ENCODE measurements at places on chromosomes 2 and 18. TPM values are rescaled to one million over a fixed set of nuclear protein-coding genes. Genes with fewer than 3 reads are reported as not detected.

IL1RN gene
- not detected for total RNA-seq

GRCh38 chr18:44594799-44595467, 85.8 kb upstream of the SETBP1 start:
- peaks cover 11% of the 10 kb centered on the region for H3K4me1 ChIP-seq
- H3K27ac ChIP-seq, result no peak overlapping the region
- H3K27me3 ChIP-seq, result no peaks in the 10 kb centered on the region

RTTN gene
- total RNA-seq, result 37.7 TPM

- no peaks in the 10 kb centered on the region for H3K4me1 ChIP-seq
- DNase-seq, result no peak
- H3K27me3 ChIP-seq, result no peaks in the 10 kb centered on the region
- no peak overlapping the region for H3K27ac ChIP-seq
Measured at GRCh38 chr2:3601561-3602271, 6.8 kb downstream of the COLEC11 start.

DNA sequence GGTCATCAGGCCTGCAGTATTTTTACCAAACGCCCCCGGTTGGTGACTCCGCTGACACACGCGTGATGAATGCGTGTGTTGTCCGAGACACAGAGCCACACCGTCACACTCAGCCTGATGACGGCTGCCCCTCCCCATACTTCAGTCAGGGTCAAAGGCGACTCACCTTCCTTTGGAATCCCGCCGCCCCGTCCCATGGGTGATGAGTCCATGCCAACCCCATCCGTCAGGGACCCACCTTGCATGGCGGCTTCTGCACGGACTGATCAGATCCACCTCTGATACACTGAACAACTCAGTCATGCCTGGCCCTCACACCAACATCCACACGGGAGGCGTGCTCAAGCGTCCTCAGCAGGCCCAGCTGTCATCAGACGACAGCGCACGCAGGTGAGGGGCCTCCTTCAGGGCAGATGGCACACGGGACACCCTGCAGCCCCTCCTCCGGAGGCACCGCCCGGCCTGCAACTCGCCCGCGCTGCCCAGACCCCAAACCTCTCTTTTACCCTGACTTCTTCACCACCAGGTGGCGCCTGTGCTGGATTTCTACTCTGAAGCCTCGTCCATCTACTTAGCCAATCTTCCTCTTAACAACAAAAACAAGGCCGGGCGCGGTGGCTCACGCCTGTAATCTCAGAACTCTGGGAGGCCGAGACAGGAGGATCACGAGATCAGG, 89.2 kb downstream of the ZNF516 start:
- DNase-seq, result no peak
- H3K4me1 ChIP-seq, result no peaks in the 10 kb centered on the region
- no peak overlapping the region for H3K27ac ChIP-seq
- no peaks in the 10 kb centered on the region for H3K27me3 ChIP-seq
- H3K4me3 ChIP-seq, result no peak overlapping the region

DNA sequence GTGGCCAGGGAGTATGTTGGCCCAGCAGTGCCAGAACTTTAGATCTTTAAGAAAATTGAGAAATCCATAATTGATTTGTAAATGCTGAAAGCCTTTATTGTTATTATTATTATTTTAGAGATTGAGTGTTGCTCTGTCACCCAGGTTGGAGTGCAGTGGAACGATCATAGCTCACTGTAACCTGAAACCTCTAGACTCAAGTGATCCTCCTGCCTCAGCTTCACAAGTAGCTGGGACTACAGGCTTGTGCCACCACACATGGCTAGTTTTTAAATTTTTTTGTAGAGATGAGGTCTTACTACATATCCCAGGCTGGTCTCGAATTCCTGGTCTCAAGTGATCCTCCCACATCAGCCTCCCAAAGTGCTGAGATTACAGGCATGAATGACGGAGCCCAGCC, 143.2 kb upstream of the CCDC68 start:
- DNase-seq, result no peak
- no peaks in the 10 kb centered on the region for H3K4me1 ChIP-seq
- no peak overlapping the region for H3K27ac ChIP-seq
- no peaks in the 10 kb centered on the region for H3K36me3 ChIP-seq
- no peaks in the 10 kb centered on the region for H3K27me3 ChIP-seq
- H3K4me3 ChIP-seq, result no peak overlapping the region

GRCh38 chr2:174259981-174260380, 11.6 kb upstream of the OLA1 start:
- DNase-seq, result no peak
- H3K4me1 ChIP-seq, result no peaks in the 10 kb centered on the region
- H3K27ac ChIP-seq, result no peak overlapping the region
- peaks cover 3% of the 10 kb centered on the region for H3K27me3 ChIP-seq
- H3K36me3 ChIP-seq, result no peaks in the 10 kb centered on the region

DNA sequence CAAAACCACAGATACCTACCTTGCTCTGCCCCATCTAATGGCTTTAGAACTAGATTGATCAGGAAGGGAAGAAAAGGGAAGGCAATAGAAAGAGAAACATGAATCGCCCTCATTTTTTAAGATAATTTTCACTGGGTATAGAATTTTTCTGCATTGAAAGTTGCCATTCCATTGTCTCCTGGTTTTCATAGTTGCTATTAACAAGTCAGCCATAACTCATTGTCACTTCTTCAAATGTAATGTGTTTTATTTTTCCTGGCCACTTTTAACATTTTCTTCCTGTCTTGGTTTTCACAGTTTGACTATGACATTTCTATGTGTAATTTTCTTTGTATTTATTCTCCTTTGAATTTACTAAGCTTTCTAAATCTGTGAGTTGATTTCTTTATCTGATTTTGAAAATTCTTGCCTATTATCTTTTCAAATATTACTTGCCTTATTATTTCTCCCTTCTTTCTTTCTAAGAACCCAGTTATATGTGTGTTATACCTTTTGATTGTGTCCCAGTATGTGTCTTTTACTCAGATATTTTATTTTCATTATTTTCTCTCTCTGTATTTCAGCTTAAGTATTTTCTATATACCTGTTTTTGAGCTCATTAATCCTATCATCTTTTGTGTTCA, 85.5 kb upstream of the GLI2 start:
- no peaks in the 10 kb centered on the region for H3K36me3 ChIP-seq
- no peak overlapping the region for H3K27ac ChIP-seq
- no peaks in the 10 kb centered on the region for H3K4me1 ChIP-seq
- no peaks in the 10 kb centered on the region for H3K27me3 ChIP-seq
- DNase-seq, result no peak

ANKRD44 gene
- 457 TPM for total RNA-seq

DNA sequence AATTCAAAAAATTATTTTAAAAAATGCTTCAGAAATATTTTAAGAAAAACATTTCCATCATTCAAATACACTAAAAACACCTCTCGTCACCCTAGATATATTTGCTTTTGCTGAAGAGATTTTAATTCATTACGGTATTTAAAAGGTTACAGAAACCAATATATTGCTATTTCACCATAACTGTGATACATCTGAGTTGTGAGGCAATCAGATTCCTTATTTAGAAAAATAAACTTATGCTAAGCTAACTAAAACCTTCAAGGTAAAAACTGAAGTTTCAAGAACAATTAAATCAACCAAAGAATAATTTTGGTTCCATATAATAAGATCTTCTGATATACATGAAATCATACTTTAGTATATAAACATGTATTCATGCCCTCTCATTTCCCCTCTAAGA, 32.8 kb downstream of the PELI1 start:
- peaks cover 18% of the 10 kb centered on the region for H3K36me3 ChIP-seq
- H3K27ac ChIP-seq, result no peak overlapping the region
- no peak overlapping the region for H3K4me3 ChIP-seq
- H3K4me1 ChIP-seq, result peaks cover 11% of the 10 kb centered on the region
- no peaks in the 10 kb centered on the region for H3K27me3 ChIP-seq
- DNase-seq, result no peak

DNA sequence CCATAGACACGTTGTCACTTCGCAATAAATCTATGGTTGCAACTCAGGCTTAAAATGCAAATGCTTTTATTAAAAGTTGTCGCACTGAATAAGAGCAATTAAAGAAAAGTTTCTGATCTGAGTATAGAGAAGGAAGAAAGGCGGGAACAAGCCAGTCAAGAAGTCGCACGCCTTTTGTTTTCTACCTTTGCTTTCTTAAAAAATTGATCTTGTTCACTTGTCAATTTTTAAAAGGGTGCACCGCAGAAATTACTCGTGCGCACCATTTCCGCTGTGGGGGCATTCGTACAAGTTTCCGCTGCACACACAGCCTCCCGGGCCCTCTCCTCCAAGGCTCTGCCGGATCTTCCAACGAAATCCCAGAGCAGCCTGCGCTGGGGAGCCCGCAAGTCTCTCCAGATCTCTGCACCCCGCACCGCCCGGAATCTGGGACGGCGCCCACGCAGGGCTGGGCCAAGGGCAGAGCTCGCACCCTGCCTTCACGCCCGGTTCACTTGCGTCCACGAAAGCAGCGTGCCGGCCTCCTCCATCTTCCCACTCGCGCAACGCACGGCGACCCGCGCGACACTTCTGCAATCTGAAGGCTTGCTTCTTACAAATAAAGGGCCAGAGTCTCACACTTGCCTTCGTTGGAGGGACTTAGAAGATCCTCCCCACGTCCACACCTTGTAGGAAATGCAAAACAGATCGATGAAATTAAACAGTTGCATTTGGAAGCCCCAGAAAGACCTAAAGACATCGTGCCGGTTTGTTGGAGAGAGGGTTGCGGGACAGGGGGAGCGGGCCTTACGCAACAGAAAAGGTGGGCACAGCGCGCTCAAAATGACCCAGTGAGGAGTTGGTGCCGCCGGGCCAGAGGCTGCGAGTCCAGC, 2.6 kb upstream of the SALL3 start:
- H3K4me3 ChIP-seq, result no peak overlapping the region
- peaks cover 2% of the 10 kb centered on the region for H3K27me3 ChIP-seq
- peaks cover 13% of the 10 kb centered on the region for H3K4me1 ChIP-seq
- DNase-seq, result no peak
- H3K36me3 ChIP-seq, result no peaks in the 10 kb centered on the region
- no peak overlapping the region for H3K27ac ChIP-seq

- no peak overlapping the region for H3K27ac ChIP-seq
- H3K27me3 ChIP-seq, result peaks cover 43% of the 10 kb centered on the region
- DNase-seq, result no peak
- no peaks in the 10 kb centered on the region for H3K36me3 ChIP-seq
- no peak overlapping the region for H3K4me3 ChIP-seq
- no peaks in the 10 kb centered on the region for H3K4me1 ChIP-seq
Measured at GRCh38 chr2:14633061-14633460, 544 bp downstream of the LRATD1 start.

- H3K27ac ChIP-seq, result no peak overlapping the region
- no peaks in the 10 kb centered on the region for H3K27me3 ChIP-seq
- no peak for DNase-seq
- H3K4me3 ChIP-seq, result no peak overlapping the region
Measured at GRCh38 chr2:180910831-180911665, 69.4 kb upstream of the UBE2E3 start.

DNA sequence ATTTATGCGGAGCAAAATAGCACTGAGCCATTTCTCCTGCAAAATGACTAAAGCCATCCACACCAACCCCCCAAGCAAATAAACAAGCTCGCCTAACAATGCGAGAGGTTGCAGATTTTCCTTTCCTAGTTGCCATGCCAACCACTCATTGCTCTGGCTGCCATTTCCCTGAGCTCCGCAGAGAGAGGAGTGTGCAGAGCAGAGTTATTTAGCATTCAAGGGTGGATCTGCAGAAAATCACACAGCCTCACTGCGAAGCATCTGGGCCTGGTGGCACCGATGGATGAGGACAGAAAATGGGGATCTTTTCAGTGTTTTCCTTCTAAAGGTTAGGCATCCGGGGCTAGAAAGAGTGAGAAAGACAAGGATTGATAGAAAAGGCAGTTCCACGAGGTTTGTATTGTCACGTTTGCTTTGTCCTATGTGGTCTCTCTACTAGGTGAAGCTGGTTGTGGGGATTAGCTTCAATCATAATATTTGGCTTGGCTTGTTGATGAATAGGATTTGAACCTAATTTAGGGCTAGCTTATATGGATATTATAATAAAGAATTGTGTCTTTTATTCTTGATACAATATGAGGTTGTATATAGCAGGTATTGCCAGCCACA, 110.2 kb upstream of the UNC80 start:
- H3K27me3 ChIP-seq, result no peaks in the 10 kb centered on the region
- no peak for DNase-seq
- no peak overlapping the region for H3K4me3 ChIP-seq
- no peaks in the 10 kb centered on the region for H3K36me3 ChIP-seq
- no peaks in the 10 kb centered on the region for H3K4me1 ChIP-seq
- H3K27ac ChIP-seq, result no peak overlapping the region

GRCh38 chr2:128361376-128362131, 42.9 kb upstream of the HS6ST1 start:
- no peaks in the 10 kb centered on the region for H3K27me3 ChIP-seq
- H3K27ac ChIP-seq, result no peak overlapping the region
- DNase-seq, result no peak
- no peaks in the 10 kb centered on the region for H3K36me3 ChIP-seq
- no peaks in the 10 kb centered on the region for H3K4me1 ChIP-seq

ACTR1B gene
- 69.0 TPM for total RNA-seq

GRCh38 chr2:150293771-150294170, 193.7 kb downstream of the RND3 start:
- no peak overlapping the region for H3K27ac ChIP-seq
- H3K36me3 ChIP-seq, result no peaks in the 10 kb centered on the region

TDRD15 gene
- 1.1 TPM for total RNA-seq

CDK15 gene
- total RNA-seq, result not detected

ABCG8 gene
- total RNA-seq, result not detected

ARL5A gene
- 54.1 TPM for total RNA-seq

ANKRD62 gene
- total RNA-seq, result not detected

GRCh38 chr18:37476182-37476581, 89.4 kb downstream of the CELF4 start:
- H3K36me3 ChIP-seq, result no peaks in the 10 kb centered on the region
- no peaks in the 10 kb centered on the region for H3K27me3 ChIP-seq
- H3K4me1 ChIP-seq, result no peaks in the 10 kb centered on the region
- no peak for DNase-seq
- no peak overlapping the region for H3K4me3 ChIP-seq

- H3K4me1 ChIP-seq, result peaks cover 10% of the 10 kb centered on the region
- no peaks in the 10 kb centered on the region for H3K36me3 ChIP-seq
- no peak overlapping the region for H3K4me3 ChIP-seq
- no peak for DNase-seq
- no peaks in the 10 kb centered on the region for H3K27me3 ChIP-seq
- H3K27ac ChIP-seq, result no peak overlapping the region
Measured at GRCh38 chr2:207991944-207992343, 33.4 kb downstream of the PLEKHM3 start.

SCN9A gene
- not detected for total RNA-seq

GRCh38 chr2:84906900-84907714, 1.7 kb downstream of the TMSB10 start:
- peak; percentile 80 for DNase-seq
- peaks cover 36% of the 10 kb centered on the region for H3K4me1 ChIP-seq
- H3K36me3 ChIP-seq, result peaks cover 9% of the 10 kb centered on the region

GRCh38 chr2:136204971-136205370, 87.0 kb upstream of the CXCR4 start:
- H3K36me3 ChIP-seq, result no peaks in the 10 kb centered on the region
- no peak for DNase-seq
- H3K4me3 ChIP-seq, result no peak overlapping the region
- H3K27ac ChIP-seq, result no peak overlapping the region

HDHD2 gene
- total RNA-seq, result 45.5 TPM

GRP gene
- total RNA-seq, result not detected

RESP18 gene
- total RNA-seq, result not detected
